ENCODE measurements at places on chromosomes 12 and 14.

GRCh38 chr14:55638665-55639064 lies 58.7 kb downstream of the KTN1 start:
- no peak for DNase-seq

- DNase-seq = no peak
These were observed 87.3 kb downstream of the TMX1 start for GRCh38 chr14:51327376-51327775.

GRCh38 chr12:12786351-12786705 lies 869 bp downstream of the APOLD1 start:
- no peak for DNase-seq

GRCh38 chr12:119118625-119119024 lies 60.1 kb upstream of the HSPB8 start:
- no peak for DNase-seq

GRCh38 chr12:11758510-11759493 lies 109.3 kb downstream of the ETV6 start:
- no peak for DNase-seq

- no peak for DNase-seq
These were observed 377.9 kb downstream of the GALC start for GRCh38 chr14:87615047-87615446.

DNA sequence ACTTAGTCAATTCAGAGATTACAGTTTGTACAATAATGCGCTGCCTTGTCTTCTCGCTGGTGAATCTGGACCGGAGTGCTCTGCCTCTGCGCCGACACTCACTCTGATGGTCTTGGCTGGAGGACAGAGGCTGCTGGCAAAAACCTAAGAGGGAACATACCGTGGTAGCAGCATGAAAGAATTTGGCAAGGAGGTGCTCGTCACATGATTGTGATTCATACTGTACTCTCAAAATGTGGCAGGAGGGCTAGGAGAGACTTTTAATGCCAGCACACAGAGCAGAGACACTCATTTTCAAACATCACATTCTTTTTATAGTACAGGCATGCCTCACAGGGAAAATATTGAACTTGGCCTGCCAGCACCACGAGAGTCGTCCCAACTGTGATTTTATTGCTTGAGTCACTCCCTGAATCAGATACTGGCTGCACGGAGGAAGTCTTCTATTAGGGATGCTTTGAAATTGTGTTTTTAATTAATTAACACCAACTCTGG lies 67.8 kb downstream of the HMGA2 start:
- no peak for DNase-seq

DNA sequence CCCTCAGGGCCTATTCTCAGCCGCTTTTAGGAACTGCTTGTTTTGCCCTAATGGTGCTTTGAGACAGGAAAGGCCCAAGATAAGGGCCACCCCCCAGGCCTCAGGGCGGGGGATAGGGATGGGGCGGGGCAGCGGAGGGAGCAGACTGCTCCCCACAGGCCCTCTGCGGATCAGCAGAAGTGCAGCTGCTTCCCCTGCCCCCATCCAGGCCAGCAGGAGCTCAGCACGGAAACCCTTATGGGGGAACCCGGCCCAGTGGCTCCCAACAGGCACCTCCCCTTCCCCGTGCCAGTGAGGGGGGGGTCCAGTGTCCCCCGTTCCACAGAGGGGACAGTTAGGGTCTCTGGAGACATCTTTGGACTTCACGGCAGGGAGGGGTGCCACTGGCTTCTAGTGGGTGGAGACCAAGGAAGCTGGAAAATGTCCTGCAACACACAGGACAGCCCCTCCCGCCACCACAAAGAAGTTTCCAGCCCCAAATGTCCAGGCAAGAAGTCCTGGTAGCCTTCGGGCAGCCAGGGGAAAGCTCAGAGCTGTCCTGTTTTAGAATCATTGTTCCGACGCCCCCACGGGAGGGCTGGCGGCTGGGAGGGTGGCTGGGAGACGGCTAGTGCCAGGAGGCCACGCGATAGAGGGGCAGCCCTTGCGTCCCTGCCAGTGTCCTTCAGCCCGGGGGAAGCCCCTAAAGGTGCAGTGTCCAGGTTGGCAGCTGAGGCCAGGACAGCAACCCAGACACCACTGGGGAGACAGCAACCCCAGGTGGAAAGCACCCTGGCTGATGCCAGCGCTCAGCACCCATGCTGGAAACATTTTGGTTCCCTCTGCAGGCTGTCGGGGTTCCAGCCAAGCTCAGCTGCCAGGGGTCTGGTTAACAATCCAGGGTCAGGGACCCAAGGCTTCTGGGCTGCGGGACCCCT lies 10.4 kb upstream of the GPR132 start:
- DNase-seq = no peak

GRCh38 chr12:69008520-69008919 lies 75.5 kb upstream of the CPM start:
- DNase-seq = no peak

DNA sequence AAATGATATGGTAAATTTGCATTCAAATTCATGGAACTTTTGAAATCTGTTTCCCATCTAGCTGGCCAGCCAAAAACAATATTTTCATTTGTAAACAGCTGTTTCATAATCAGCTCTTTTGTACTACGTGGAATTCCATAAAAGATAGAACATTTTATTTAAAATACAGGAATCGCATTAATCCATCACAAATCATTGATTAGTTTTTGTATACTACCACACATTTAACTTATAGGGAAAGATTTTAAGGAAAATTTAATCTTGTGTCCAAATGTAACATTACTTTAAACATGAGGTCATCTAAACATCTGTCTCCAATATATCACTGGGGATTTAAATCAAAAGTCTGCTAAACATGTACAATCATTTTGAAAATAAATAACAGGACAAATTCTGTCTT lies 33.5 kb downstream of the SLC25A21 start:
- no peak for DNase-seq

DNA sequence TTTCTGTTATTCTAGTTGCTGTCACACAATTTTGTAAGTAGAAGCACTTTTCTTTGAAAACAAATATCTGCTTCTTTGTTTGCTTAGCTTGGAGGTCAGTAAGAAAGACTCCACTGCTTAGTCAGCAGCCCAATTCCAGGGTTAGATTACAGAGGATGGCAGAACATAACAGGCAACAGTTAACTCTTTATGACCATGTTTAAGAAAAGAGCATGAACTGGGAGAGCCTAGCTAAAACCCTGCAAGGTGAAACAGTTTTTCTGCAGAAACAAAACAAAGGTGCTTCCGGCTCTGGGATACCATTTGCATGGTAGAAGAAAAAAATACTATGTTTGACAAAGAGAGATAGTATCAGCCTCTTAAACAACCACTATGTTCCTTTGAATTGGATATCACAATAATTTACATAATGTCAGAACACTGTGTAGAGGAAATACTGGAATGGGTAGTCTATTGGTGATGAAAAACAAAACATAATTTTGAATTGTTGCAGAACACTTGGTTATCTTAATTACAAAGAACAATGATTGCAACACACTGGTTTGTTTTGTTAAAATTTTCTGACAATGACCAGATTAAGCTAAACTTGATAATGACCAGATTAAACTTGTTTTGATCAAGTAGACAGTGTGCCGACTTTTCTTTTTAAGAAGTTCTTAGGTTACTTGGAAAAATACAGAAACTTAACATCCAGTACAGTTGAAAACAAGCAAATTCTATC lies 22.4 kb upstream of the PPM1H start:
- DNase-seq = no peak

DNA sequence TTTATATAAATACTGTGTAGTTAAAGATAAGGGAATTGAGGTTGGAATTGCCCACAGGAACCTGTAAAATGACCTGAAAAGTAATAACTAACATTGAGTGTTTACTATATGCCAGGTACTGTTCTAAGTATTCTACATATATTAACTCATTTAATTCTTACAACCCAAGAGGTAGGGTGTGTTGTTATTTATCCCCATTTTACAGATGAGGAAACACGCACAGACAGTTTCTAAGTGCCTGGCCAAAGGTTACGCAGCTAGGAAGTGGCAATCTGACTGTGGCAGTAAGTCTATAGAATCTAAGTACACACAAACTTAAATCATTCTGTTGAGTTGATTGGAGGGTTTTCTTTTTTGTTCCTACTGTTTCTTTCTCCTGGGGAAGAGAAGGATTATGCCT lies 1.1 kb upstream of the TSPAN31 start:
- no peak for DNase-seq

- no peak for DNase-seq
These were observed 68.7 kb downstream of the EID3 start for GRCh38 chr12:104372061-104372720.

DNA sequence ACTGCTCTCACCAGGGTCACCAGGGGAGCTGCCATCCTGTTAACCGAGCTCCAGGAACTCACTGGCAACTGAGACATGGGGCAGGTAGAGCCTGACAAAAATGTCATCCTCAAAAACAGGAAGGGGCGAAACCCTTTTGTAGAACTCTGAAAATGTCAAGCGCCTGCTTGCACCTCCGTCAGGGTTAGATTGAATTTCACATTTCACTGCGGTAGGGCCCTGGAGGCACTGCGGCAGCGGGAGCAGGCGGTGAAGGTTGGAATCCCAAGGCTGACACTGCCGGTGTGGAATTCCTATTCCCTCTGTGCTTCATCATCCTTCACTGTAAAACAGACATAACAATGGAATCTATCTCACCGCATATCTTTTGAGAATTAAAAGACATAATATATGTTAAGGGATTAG lies 142.8 kb upstream of the TMCC3 start:
- no peak for DNase-seq

- DNase-seq = no peak
These were observed 162.1 kb upstream of the SOX5 start for GRCh38 chr12:24111616-24112015.

- no peak for DNase-seq
These were observed 178.7 kb upstream of the SOX5 start for GRCh38 chr12:24127919-24128721.

DNA sequence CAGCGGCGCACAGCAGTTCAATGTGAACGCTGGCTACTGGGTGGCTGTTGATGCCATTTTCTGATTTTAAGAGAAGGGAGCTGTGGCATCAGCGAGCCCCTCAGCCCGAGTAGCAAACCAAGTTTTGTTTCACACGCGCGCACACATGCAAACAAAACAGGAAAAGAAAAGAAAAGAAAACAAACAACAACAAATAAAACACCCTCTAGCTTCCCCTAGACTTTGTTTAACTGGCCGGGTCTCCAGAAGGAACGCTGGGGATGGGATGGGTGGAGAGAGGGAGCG lies 540 bp downstream of the PAX9 start:
- no peak for DNase-seq

GRCh38 chr14:26427097-26427496 lies 170.7 kb downstream of the NOVA1 start:
- no peak for DNase-seq

DNA sequence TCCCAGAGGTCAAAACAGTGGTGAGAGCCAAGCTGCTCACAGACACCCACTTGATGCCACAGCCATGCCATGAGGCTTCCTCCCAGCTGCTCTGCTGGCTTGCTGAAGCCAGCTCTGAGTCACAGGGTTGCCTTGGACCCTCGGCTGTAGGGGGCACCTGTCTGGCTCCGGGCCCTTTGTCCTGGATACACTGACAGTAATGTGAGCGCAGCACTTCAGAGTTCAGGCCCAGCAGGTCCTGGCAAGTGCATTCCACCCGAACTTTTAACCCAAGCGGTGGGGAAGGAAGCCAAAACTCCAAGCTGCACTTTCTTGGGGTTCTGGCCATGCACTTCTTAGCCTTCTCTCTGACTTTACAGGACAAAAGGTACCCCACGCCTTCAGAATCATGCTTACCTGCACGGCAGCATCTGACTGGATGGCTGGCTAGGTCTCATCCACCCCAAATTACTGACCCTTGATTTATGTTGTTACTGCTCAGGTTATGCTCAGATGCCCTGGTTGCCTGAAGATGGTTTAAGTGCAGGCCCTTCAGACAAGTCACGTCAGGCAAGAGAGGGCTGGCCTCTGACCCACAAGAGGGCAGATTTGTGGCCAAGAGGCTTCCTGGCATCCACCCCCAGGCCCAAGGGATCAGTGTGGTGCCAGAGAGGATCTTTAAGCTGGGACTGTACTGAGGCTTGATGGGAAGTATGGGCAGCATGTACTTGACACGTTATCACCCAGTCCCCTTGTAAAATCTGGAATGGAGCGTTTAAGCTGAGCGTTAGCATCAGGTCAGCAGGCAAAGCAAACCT lies 24.8 kb downstream of the SLC25A29 start:
- no peak for DNase-seq

- no peak for DNase-seq
These were observed 35.5 kb downstream of the CCDC60 start for GRCh38 chr12:119369907-119370546.

GRCh38 chr12:102438047-102438826 lies 42.1 kb downstream of the IGF1 start:
- DNase-seq = no peak

DNA sequence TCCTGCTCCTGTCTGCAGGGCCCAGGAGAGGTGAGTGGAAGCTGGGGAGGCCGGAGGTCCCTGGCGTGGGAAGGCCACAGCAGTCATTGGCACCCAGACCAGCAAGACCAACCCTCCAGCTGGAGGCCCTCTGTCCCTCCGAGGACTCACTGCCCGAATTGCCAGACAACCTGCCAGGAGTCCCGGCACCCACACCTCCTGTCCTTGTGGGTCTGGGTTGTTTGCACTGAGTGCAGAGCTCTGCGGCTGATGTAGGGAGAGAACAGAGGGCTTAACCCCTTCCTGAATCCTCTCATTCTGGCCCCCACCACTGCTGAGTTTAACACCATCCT lies 204.9 kb downstream of the KIF26A start:
- DNase-seq = no peak

Data from stimulated activated CD4-positive, alpha-beta T cell treated with anti-CD3 and anti-CD28 coated beads, Interleukin-1b, Interleukin-23, amount 100 ng/mL, for 4 hours (primary cell).